Spinal cord (tissue), 10 donors: ENCODE measurements at places on chromosomes 5 and 9. TPM values are rescaled to one million over a fixed set of nuclear protein-coding genes. Genes with fewer than 3 reads are reported as not detected.

IFT74 gene
- 32.6 TPM for total RNA-seq

GIN1 gene
- 13.6 TPM for total RNA-seq

FBXL7 gene
- 6.9 TPM for total RNA-seq

- DNase-seq, result no peak
- no peak overlapping the region for H3K27ac ChIP-seq
- no peaks in the 10 kb centered on the region for H3K36me3 ChIP-seq
These were observed 758.5 kb upstream of the EDIL3 start for GRCh38 chr5:85143138-85143537.

- H3K27ac ChIP-seq, result no peak overlapping the region
- H3K4me1 ChIP-seq, result no peaks in the 10 kb centered on the region
- no peaks in the 10 kb centered on the region for H3K36me3 ChIP-seq
- no peaks in the 10 kb centered on the region for H3K27me3 ChIP-seq
- H3K4me3 ChIP-seq, result no peak overlapping the region
These were observed 149.0 kb upstream of the FST start for GRCh38 chr5:53331463-53331862.

N4BP3 gene
- total RNA-seq, result 5.5 TPM

OR13F1 gene
- not detected for total RNA-seq

DNA sequence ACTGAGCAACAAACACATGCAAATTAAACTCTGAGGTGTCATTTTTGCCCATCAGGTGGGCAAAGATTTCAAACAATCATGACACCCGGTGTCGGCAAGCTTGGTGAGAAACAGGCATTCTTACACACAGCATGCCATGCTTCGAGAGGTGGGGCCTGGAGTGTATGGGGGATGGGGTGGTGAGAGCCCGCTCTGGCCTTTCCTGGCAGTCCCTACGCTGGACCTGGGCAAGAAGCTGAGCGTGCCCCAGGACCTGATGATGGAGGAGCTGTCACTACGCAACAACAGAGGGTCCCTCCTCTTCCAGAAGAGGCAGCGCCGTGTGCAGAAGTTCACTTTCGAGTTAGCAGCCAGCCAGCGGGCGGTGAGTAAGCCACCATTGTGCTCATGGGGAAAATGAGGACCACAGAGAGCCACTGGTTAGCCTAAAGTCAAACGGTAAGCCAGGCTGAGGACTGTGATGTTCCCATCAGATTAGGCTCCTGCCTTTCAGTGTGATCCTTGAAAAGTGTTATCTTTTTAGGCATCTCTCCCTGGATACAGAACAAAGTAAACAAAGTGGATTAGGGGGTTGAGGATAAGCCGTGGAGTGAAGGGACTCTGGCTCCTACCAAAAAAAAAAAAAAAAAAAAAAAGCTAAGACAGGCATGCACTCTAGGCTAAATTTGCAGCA is 9.4 kb downstream of the MYOZ3 start:
- no peak overlapping the region for H3K27ac ChIP-seq
- H3K27me3 ChIP-seq, result peaks cover 9% of the 10 kb centered on the region
- H3K4me1 ChIP-seq, result peaks cover 33% of the 10 kb centered on the region
- no peaks in the 10 kb centered on the region for H3K36me3 ChIP-seq

GRCh38 chr5:157180374-157181264 is at the start of gene ITK:
ITK (plus strand) TSS chr5:157180840; CDS start chr5:157180978, 138 bp downstream.
- H3K36me3 ChIP-seq, result no peaks in the 10 kb centered on the region
- no peak for DNase-seq
- H3K4me1 ChIP-seq, result no peaks in the 10 kb centered on the region
- no peak within 1 kb of the TSS for H3K4me3 ChIP-seq
